ENCODE measurements at places on chromosomes 3 and 15. TPM values are rescaled to one million over a fixed set of nuclear protein-coding genes. Genes with fewer than 3 reads are reported as not detected.

Gene MOBP
- not detected for total RNA-seq

Gene POU1F1
- not detected for total RNA-seq

Gene RAB7A
- 44.1 TPM for total RNA-seq

Gene GOLGA8G
- total RNA-seq: 0.07 TPM

Gene FANCD2OS
- not detected for total RNA-seq

Gene WDR6
- 23.9 TPM for total RNA-seq

Gene CD86
- 0.07 TPM for total RNA-seq

Gene PDZRN3
- 0.34 TPM for total RNA-seq

Gene GOLGA6B
- not detected for total RNA-seq

Gene ARRDC4
- total RNA-seq: 5.1 TPM

Gene SLC27A2
- total RNA-seq: 10.9 TPM

Gene NRG4
- total RNA-seq: 0.85 TPM

Gene MYH15
- total RNA-seq: 0.07 TPM

Gene FAM43A
- total RNA-seq: 2.4 TPM

Gene CPN2
- total RNA-seq: not detected

Gene UBA7
- total RNA-seq: 0.34 TPM

Gene CAND2
- 4.3 TPM for total RNA-seq

Gene CYP8B1
- total RNA-seq: not detected

Gene CCDC39
- under 0.01 TPM for total RNA-seq

Gene HYAL1
- 5.8 TPM for total RNA-seq

Gene CP
- not detected for total RNA-seq

Gene ITPKA
- 1.7 TPM for total RNA-seq

Gene GCNT3
- 3.4 TPM for total RNA-seq

Gene AP2M1
- 294 TPM for total RNA-seq

Gene GUCA1C
- not detected for total RNA-seq

Gene DNAH1
- 1.9 TPM for total RNA-seq

Gene ALDH1L1
- total RNA-seq: 21.5 TPM

Gene EXD1
- 0.21 TPM for total RNA-seq

Gene FEZF2
- not detected for total RNA-seq

Gene ALDH1A2
- total RNA-seq: 0.85 TPM

Gene IL5RA
- not detected for total RNA-seq

Gene SLC12A1
- total RNA-seq: not detected

Gene SST
- not detected for total RNA-seq

Gene FSIP1
- 38.4 TPM for total RNA-seq

Gene SLC28A1
- not detected for total RNA-seq

Gene IMPG2
- 0.14 TPM for total RNA-seq

Gene TMF1
- total RNA-seq: 49.7 TPM

Gene MRPS11
- 21.5 TPM for total RNA-seq

Gene PLCB2
- total RNA-seq: not detected

Gene CLDN16
- 1.0 TPM for total RNA-seq

Gene HRG
- not detected for total RNA-seq

Gene ILDR1
- total RNA-seq: 1.7 TPM

Gene ADAMTSL3
- under 0.01 TPM for total RNA-seq

Gene SLC51A
- total RNA-seq: not detected

Gene LTK
- under 0.01 TPM for total RNA-seq

Gene CPLX3
- not detected for total RNA-seq

Gene SEMA4B
- 117 TPM for total RNA-seq

Gene AGBL1
- not detected for total RNA-seq

Measured in nasal cavity respiratory epithelium epithelial cell of viscerocranial mucosa (primary cell).